Neural crest cell (in vitro differentiated cells): ENCODE measurements at places on chromosomes 5 and 9. TPM values are rescaled to one million over a fixed set of nuclear protein-coding genes. Genes with fewer than 3 reads are reported as not detected.

- H3K27me3 ChIP-seq = peaks cover 2% of the 10 kb centered on the region
- no peaks in the 10 kb centered on the region for H3K4me1 ChIP-seq
Measured at GRCh38 chr5:85293145-85293785, 908.6 kb upstream of the EDIL3 start.

DNA sequence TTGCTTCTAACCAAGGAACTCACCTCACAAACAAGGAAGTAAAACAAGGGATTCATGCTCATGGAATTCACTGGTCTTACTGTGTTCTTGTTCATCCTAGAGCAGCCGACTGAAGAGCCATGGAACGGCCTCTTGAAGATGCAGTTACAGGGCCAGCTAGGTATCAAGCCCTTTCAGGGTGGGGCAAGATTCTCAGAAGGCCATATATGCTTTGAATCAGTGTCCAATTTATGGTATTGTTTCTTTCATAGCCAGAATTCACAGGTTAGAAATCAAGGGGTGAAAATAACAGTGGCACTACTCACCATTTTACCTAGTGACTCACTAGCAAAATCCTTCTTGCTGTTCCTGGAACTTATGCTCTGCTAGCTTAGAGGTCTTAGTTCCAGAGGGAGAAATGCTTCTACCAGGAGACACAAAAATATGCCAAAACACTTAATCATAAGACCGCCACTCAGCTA lies 159.5 kb upstream of the CDH10 start:
- H3K4me3 ChIP-seq = no peak overlapping the region
- no peaks in the 10 kb centered on the region for H3K27me3 ChIP-seq
- DNase-seq = no peak

DNA sequence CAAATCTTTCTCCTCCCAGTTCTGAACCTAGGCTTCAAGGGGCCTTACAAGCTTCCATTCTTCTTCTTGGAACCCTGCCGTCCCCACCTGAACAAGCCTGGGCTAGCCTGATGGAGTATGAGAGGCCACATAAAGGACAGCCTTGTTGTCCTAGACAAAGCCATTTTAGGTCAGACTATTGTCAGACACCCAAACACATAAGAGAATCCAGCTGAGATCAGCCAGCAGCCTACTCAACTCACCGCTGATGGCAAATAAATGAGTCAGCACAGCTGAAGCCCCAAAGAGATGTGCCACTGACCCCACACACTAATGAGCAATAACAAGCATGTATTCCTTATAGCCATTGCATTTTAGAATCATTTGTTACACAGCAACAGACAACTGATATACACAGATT lies 33.8 kb downstream of the SVEP1 start:
- H3K4me1 ChIP-seq = no peaks in the 10 kb centered on the region
- DNase-seq = no peak
- H3K27me3 ChIP-seq = no peaks in the 10 kb centered on the region
- no peak overlapping the region for H3K4me3 ChIP-seq
- no peak overlapping the region for H3K27ac ChIP-seq

DNA sequence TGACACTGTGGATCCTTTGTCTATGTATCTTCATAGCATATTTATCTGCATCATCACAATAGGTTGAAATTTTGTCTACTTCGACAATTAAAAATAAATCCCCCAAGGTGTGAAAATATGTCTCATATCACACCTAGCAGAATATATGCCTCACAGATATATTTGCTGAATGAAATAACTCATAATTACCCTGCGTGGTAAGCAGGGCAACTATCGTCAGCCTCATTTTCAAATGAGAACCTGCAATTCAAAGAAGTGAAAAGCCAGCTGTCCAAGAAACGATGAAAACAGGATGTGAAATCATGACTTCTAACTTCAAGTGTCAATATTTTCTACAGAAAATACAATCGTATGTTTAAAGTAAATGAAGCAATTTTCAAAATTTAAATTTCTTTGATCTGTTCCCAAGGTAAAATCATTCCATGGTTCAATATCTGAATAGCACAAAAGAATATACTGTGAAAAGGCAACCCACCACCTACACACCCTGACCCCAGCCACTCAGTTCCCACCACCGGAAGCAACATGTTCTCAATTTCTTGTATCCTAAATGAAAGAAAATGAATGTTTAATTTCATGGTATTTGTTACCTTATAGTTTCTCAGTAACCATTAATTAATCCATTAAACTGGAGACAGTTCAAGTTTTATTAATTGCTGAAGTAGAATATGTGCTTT lies 57.1 kb downstream of the TBCA start:
- H3K27ac ChIP-seq = no peak overlapping the region
- no peak for DNase-seq
- H3K27me3 ChIP-seq = no peaks in the 10 kb centered on the region
- no peak overlapping the region for H3K4me3 ChIP-seq
- H3K36me3 ChIP-seq = peaks cover 3% of the 10 kb centered on the region
- H3K4me1 ChIP-seq = peaks cover 21% of the 10 kb centered on the region

HMHB1 gene
- total RNA-seq = not detected in 2 replicates
